Fibroblast of lung (primary cell): ENCODE measurements at places on chromosomes 1 and 21. TPM values are rescaled to one million over a fixed set of nuclear protein-coding genes. Genes with fewer than 3 reads are reported as not detected.

The NKAIN1 gene
- 0.07 and 0.19 TPM in 2 replicates for polyA plus RNA-seq

The GAS5 gene
- polyA plus RNA-seq: 451 and 810 TPM in 2 replicates

The DNAJC8 gene
- 120 and 157 TPM in 2 replicates for polyA plus RNA-seq

The AKT3 gene
- 24.6 and 42.0 TPM in 2 replicates for polyA plus RNA-seq

The HES3 gene
- polyA plus RNA-seq: not detected in 2 replicates

The CDC20 gene
- 16.7 and 88.0 TPM in 2 replicates for polyA plus RNA-seq
